ENCODE measurements at places on chromosomes 7 and 10.

DNA sequence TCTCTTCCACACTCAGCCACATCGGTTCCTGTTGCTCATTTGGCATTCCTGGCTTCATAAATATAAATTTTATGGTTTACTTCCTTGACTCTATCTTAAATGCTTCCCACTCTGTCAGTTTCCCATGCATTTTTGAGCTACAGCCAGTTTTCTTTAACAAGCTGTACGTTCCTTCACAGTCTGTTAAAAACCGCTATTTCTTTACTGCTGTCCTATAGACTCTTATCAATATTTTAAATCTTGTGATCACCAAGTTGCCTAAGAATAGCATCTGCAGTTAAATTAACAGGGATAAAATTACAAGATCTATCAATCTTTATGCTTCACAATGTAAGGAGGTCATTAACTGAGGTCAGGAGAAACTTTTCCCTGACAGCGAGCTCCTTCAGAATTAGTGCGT lies 103.1 kb upstream of the RHOBTB1 start:
- no peak for DNase-seq

DNA sequence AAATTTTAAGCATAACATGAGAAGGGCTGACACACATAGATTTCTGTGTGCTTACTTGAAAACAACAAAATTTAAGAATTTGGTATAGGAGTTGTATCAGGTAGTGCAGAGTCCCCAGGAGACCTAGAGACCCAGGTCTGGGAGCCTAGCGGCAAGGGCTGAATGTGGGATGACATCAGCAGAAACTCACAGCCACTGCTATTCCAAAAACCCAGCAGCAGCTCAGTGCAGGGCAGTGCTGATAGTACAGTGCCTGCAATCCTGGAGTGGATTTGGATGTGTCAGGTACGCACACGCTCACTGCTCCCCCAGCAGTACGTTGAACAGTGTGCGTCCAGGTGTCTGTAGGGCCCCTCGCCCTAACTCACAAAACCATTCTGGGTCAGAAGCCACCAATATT lies 87.1 kb downstream of the EGFR start:
- no peak for DNase-seq

- no peak for DNase-seq
These were observed 70.4 kb upstream of the APBB1IP start for GRCh38 chr10:26367771-26368170.

GRCh38 chr7:137886746-137887145 lies 40.0 kb upstream of the DGKI start:
- DNase-seq, result no peak

DNA sequence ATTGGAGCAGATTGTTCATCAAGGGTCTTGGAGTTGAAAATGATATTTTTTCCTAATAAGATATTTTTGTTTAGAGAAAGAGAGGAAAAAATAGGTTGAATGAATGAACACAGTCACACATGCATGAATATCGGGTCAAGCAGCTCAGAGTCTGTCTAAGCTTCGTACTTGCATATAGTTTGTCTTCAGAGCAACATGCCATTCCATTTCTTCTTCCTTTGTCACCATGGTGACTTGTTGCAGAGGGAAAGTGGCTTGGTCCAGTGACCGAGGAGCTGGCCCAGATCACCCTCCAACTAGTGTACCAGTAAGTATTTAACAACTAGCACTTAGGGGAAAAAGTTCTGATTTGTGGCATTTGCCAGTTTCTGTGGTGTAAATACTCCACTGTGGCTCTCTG lies 232.1 kb downstream of the TCF7L2 start:
- no peak for DNase-seq

DNA sequence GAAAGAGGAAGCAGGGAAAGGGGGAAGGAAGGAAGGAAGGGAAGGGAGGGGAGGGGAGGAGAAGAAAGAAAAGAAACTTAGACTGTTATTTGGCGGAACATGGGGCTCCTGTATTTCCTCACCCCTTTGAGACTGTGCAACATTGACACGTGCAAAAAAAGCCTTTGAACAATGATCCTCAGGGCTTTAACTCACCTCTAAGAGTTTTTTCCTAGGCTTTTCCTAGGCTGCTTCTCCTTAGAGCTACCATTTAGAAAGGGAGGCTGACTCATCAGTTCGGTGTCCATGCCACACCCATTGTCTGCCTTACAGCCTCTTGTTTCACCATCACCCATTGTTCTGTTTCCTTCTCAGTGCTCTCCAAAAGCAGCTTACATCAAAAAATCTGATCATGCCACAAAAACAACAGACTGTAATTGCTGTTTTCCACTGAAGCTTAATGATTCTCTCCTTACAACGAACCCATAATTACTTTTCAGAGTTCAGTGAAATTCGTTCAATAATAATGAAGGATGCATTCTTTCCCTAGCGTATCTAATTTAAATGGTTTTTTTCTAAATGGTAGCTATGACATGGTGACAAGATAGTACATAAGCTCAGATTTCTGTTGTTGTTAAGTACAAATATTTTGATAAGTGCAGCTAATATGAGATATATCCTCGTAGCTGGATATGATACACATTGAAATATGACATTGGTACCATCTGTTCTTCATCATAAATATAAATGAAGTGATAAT lies 90.8 kb downstream of the PRLHR start:
- no peak for DNase-seq

All from pancreas (tissue), 10 donors.